ENCODE measurements at places on chromosomes 12 and 14. TPM values are rescaled to one million over a fixed set of nuclear protein-coding genes. Genes with fewer than 3 reads are reported as not detected.

Gene NKX2-1
- not detected for total RNA-seq

Gene SLC22A17
- total RNA-seq: 3.2 TPM

Gene HAL
- total RNA-seq: 0.57 TPM

Gene GSC
- 0.14 TPM for total RNA-seq

Gene GPR135
- total RNA-seq: 2.4 TPM

Gene ISM2
- not detected for total RNA-seq

Gene MMP19
- not detected for total RNA-seq

Gene CINP
- total RNA-seq: 42.9 TPM

Gene LUM
- not detected for total RNA-seq

Gene SLC6A15
- not detected for total RNA-seq

Gene AJUBA
- total RNA-seq: 1.5 TPM

Gene SDR9C7
- not detected for total RNA-seq

Gene MGP
- total RNA-seq: not detected

Gene TTC6
- total RNA-seq: not detected

Gene NEUROD4
- not detected for total RNA-seq

Gene ITPR2
- total RNA-seq: 49.3 TPM

Gene ADGRD1
- total RNA-seq: 7.7 TPM

Gene HOTAIR
- not detected for total RNA-seq

Gene TSPAN11
- not detected for total RNA-seq

Gene CLEC9A
- total RNA-seq: not detected

Gene NDRG2
- 1.1 TPM for total RNA-seq

Gene CRIP2
- total RNA-seq: 0.55 TPM

Gene NKX2-8
- total RNA-seq: not detected

Gene TRIM9
- total RNA-seq: 0.46 TPM

Gene GALNT8
- 1.2 TPM for total RNA-seq

Gene ASPG
- total RNA-seq: not detected

Gene ACSM4
- not detected for total RNA-seq

Gene POTEM
- total RNA-seq: not detected

Gene ANO2
- not detected for total RNA-seq

Data from activated T-helper 2 cell treated with anti-CD3 and anti-CD28 coated beads, Interferon-gamma antibody, Interleukin-2, Interleukin-4, amounts not matched to agents 10 μg/mL and 5 μg/mL and 100 μg/mL, durations not matched to agents 14 hours and 24 hours and 36 hours (primary cell).